ENCODE measurements at places on chromosomes 11 and 22.

DNA sequence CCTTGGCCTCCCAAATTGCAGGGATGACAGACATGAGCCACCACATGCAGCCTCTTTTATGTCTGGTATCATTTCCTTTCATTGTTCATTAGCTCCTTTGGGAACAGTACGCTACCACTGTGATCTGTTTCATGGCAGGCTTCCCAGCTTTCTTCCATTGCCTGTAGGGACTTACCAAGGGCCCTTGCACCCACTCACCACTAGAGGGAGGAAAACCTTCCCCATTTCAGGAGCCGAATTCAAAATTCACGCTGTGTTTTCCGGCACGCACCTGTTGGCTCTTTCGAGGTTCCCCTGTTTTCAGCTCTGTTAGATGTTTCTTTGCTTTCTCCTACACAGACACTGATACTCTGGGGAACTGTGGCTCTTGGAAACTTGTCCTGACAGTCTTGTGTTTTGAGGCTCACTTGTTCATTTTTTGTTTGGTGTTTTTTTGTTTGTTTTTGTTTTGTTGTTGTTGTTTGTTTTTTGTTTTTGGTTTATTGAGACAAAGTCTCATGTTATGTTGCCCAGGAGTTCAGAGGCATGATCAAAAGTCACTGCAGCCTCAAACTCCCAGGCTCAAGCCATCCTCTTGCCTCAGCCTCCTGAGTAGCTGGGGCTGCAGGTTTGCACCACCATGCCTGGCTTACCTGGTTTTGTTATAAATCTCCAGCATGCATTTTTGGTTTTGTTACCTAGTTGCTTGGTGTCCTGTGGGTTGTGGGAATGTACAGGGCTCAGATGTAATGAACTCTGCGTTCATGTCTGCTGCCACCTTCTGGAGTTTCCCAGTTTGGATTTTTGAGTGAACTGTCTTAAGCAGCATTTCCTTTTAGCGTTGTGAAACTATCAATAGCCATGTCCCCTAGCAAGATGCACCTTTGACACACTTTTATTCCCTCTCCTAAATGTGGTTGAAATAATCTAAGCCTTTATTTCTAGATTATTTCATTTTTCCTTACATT lies 2.3 kb downstream of the KRTAP5-11 start:
- no peak for DNase-seq
- H3K36me3 ChIP-seq, result no peaks in the 10 kb centered on the region
- no peaks in the 10 kb centered on the region for H3K4me1 ChIP-seq
- no peak overlapping the region for H3K4me3 ChIP-seq
- H3K27me3 ChIP-seq, result no peaks in the 10 kb centered on the region

DNA sequence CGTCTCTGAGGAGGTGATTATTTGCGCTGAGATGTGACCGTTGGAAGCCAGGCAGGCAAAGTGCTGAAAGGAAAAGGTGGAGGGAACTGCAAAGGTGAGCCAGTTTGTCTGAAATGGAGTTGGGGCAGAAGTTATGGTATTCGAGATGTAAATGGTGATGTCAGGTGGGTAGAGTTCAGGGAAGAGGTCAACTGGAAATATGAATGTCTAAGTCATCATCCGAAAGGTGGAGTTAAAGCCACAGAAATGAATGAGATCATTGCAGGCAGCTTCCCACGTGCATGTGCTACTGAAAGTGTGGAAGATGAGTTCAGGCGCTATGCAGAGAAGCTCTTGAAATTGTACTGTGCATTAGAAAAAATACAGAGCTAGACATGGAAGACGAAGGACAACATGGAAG lies 2.2 kb upstream of the BPIFC start:
- no peaks in the 10 kb centered on the region for H3K4me1 ChIP-seq
- no peak overlapping the region for H3K4me3 ChIP-seq
- no peaks in the 10 kb centered on the region for H3K36me3 ChIP-seq
- no peak for DNase-seq

- DNase-seq, result no peak
- H3K36me3 ChIP-seq, result no peaks in the 10 kb centered on the region
- no peaks in the 10 kb centered on the region for H3K27me3 ChIP-seq
- no peak overlapping the region for H3K27ac ChIP-seq
- H3K4me3 ChIP-seq, result no peak overlapping the region
Observed at GRCh38 chr22:43222262-43222661, 35.3 kb upstream of the TTLL12 start.

DNA sequence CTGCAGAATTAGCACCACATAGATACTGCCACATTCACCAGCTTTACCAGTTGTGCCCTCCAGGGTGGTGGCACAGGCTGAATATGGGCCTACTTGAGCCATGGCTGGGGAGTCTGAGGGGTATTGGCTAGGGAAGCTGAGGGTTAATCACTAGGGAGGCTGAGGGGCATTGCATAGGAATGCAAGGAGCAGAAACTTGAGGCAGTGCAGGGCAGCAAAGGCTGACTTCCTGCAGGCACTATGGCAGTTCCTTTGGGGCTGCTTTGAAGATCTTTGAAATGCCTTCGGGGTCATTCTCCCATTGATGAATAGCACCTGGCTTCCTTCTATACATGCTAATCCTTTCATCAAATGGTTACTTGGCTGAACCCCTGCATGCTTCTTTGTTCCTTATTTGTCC lies 171.5 kb downstream of the RCN1 start:
- no peak for DNase-seq
- H3K36me3 ChIP-seq, result no peaks in the 10 kb centered on the region
- no peak overlapping the region for H3K27ac ChIP-seq
- no peaks in the 10 kb centered on the region for H3K27me3 ChIP-seq
- H3K4me3 ChIP-seq, result no peak overlapping the region

DNA sequence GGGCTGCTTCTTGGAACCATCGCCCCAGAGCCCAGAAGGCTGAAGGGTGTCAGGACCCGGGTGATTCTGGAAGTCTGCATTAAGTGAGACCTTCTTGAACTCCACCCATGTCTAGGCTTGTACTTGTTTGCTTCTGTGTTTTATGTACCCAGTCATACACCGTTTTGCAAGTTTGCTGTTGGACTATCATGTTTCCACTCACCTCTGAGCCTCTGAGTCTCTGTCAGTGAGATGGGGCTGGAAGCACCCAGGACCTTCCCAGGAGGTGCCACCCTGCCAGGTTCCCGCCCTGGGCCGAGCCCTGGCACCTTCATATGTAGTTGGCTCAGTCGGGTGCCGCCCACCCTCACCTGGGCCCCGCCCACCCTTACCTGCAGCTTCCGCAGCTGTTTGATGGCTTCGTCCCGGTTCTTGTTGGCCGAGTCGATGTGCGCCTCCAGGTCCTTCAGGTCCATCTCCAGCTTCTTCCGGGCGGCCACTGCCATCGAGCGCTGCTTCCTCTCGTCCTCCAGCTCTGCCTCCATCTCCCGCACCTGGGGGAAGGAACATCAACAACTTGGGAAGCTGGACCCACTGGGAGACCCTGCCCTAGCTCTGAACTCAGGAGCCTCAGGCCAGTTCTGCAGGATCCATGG lies 35.1 kb downstream of the APOL1 start:
- no peaks in the 10 kb centered on the region for H3K27me3 ChIP-seq
- H3K36me3 ChIP-seq, result peaks cover 85% of the 10 kb centered on the region
- H3K27ac ChIP-seq, result peak overlapping the region; percentile 24
- DNase-seq, result no peak
- H3K4me1 ChIP-seq, result peaks cover 32% of the 10 kb centered on the region

DNA sequence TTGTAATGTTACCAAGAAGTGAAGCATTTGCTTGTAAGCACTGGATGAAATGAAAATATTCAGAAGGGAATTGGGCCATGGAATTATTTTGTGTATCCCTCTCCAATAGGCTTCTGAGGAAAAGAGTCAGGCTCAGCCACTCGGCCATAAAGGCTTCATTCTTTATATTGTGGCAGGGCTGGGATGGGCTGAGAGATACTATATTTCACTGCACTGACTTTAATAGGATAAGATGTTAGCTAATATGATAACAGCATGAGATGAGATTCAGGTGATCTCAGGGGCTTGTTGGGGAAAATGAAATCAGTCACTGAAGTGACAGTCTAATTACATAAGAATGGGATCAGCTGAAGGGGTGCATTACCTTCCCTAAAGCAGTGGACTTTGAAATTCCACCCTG lies 7.3 kb upstream of the TRIM44 start:
- H3K27ac ChIP-seq, result no peak overlapping the region
- H3K4me1 ChIP-seq, result no peaks in the 10 kb centered on the region
- no peak for DNase-seq
- H3K27me3 ChIP-seq, result no peaks in the 10 kb centered on the region
- no peaks in the 10 kb centered on the region for H3K36me3 ChIP-seq

DNA sequence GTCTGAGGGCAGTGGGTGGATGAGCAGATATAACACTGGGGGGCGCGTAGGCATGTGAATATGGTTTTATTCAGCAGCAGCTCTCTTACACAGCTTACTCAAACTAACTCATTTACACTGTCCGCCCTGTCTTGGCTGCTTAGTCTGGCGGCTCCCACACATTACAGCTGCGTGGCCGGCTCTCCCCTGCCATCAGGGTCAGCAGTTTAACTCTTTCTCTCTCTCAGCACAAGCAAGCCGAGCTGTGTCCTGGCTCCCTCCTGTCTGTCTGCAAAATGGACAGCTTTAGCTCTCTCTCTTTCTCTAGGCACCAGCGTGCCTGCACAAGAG lies 1310.1 kb upstream of the RAG2 start:
- DNase-seq, result no peak
- H3K4me1 ChIP-seq, result no peaks in the 10 kb centered on the region
- no peak overlapping the region for H3K27ac ChIP-seq

DNA sequence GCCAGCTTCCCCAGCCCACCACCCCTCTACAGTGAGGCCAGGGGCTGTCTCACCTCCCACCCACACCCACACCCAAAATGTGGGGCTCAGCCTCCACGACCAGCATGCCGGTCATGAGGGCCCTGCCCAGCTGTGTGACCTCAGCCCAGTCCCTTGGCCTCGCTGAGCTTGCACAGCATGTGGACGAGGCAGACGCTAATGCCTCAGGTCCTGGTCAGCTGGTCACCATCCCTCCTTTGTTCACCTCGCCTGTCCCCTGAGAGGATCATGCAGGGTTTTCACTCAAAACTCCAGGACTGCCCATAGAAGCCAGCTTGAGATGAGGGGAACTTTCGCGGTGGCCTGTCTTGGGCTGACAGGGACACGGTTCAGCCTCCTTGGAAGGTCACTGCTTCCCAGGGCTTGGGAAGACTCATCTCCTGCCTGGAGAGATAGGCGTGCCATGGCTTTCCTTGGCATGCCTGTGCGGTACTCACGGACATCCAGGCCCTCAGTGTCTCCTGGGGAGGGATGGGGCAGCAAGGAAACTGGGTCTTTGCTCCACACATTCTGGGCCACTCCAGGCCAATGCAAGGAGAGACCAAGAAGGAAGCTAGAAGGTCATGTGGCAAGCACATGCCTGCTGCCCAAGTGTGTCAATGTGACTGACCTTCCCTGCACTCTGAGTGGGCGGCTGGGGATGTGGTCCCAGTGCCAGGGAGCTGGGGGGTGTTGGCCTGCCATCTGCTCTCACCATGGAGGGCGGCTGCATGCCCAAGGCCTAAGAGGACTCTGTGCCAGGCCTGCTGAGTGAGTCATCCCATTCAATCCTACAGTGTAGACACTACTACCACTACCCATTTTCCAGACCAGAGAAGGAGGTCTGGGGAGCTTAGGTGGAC lies 3.2 kb upstream of the RTN4R start:
- no peaks in the 10 kb centered on the region for H3K36me3 ChIP-seq
- no peak for DNase-seq
- H3K27ac ChIP-seq, result no peak overlapping the region
- peaks cover 4% of the 10 kb centered on the region for H3K4me1 ChIP-seq
- no peak overlapping the region for H3K4me3 ChIP-seq

- H3K36me3 ChIP-seq, result no peaks in the 10 kb centered on the region
- H3K27ac ChIP-seq, result no peak overlapping the region
- H3K27me3 ChIP-seq, result no peaks in the 10 kb centered on the region
- DNase-seq, result no peak
- H3K4me3 ChIP-seq, result no peak overlapping the region
Observed at GRCh38 chr11:117514256-117514655, 186.6 kb downstream of the CEP164 start.

DNA sequence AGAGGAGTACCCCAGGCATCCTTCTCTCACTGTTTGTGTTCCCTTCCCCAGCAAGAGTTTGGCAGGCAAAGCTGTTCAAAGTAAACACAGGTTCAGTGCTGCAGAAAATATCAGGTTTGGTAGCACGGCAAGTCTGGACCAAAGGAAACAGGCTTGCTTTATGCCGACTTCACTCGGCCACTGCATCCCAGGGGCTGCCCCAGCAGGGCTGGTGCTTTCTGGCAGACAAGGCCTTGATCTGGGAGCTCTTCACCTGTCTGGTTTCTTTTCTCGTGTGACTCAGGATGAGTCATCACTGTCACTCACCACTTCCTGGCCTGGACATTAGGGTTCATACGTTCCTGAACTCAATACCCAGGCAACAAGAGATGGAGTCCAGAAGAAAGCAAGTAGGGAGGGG lies 52.6 kb upstream of the NAV2 start:
- no peaks in the 10 kb centered on the region for H3K27me3 ChIP-seq
- no peaks in the 10 kb centered on the region for H3K4me1 ChIP-seq
- H3K27ac ChIP-seq, result no peak overlapping the region
- H3K4me3 ChIP-seq, result no peak overlapping the region
- DNase-seq, result no peak

- peak overlapping the region; percentile 97 for H3K27ac ChIP-seq
- no peaks in the 10 kb centered on the region for H3K27me3 ChIP-seq
- peaks cover 9% of the 10 kb centered on the region for H3K4me1 ChIP-seq
- H3K36me3 ChIP-seq, result peaks cover 19% of the 10 kb centered on the region
- DNase-seq, result peak; percentile 42
Observed at GRCh38 chr11:57566905-57567514, 462 bp downstream of the UBE2L6 start.

- no peak overlapping the region for H3K4me3 ChIP-seq
- DNase-seq, result no peak
- no peaks in the 10 kb centered on the region for H3K36me3 ChIP-seq
- no peak overlapping the region for H3K27ac ChIP-seq
Observed at GRCh38 chr11:7559398-7560283, 45.8 kb downstream of the PPFIBP2 start.

GRCh38 chr11:107928046-107928766 lies at the start of gene RAB39A:
RAB39A (plus strand) TSS chr11:107928448; CDS start chr11:107928569, 121 bp downstream.
- no peak within 1 kb of the TSS for H3K27ac ChIP-seq
- no peak within 1 kb of the TSS for H3K4me3 ChIP-seq

DNA sequence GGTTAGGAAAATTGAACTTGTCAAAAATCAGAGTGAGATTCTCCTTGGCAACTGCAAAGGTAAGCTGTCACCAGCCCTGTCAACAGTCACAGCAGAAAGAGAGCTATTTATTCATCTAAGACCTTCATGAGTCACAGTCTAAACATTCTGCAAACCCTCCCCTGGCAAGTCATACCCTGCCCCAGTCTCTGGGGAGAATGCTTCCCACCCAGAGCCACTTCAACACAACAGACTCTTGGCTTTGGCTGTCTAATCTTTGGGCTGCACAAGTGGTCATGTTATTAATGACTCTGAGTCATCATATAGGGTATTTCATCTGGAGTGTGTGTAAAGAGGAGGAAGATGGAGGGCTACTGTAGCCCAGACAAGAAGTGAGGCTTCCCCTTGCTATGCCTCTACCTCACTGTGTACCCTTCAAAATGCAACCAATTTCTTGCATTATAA lies 153.4 kb downstream of the CCDC34 start:
- no peaks in the 10 kb centered on the region for H3K27me3 ChIP-seq
- H3K36me3 ChIP-seq, result no peaks in the 10 kb centered on the region
- H3K4me3 ChIP-seq, result no peak overlapping the region
- no peak for DNase-seq
- no peaks in the 10 kb centered on the region for H3K4me1 ChIP-seq

All from naive thymus-derived CD4-positive, alpha-beta T cell (primary cell).